ENCODE measurements at places on chromosomes 4 and X.

DNA sequence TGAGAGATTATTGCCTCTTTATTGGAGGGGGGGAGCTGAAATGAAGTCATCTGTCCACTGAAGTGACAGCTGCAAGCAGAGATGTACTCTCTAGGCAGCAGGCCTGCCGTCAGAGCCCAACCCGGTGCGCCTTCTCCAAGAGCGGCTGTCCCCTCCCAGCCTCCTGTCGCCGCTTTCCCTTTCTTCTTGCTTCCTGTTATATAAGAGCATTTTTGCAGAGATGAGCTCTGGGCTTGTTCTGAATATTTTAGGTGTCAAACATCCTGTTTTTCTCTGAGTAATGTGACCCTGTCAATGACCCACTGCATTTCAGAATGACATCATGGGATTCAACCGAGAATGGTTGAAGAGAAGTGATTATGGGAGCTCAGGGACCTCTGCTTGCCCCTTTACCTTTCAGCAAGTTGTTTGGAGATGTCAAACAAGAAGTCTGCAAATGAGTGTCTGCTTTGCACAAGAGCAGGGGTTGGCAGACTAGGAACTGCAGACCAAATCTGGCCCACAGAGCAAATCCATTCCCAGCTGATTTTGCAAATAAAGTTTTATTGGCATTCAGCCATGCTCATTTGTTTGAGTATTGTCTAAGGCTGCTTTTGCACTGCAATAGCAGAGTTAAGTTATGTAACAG, 79.9 kb downstream of the SLC9A6 start:
- no peak for DNase-seq

- DNase-seq, result no peak
These were observed 2.6 kb downstream of the MND1 start for GRCh38 chr4:153347117-153347516.

DNA sequence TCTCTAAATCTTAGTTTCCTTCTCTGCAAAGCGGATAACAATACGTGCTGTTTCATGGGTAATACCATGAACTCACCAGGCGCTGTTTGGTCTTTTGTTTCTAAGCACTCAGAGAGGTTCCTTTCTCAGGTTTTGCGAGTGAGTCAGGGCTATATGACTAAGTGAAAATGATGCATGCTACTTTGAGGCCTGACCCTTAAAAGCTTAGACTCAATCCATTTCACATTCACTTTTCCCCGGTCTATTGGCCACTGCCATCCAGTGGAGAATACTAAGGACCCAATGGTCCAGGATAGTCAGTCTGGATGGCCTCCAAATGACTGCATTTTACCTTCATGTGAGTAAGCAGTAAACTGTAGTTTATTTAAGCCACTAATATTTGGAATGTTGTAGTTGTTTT, 400.8 kb upstream of the SLIT2 start:
- peak; percentile 94 for DNase-seq

GRCh38 chr4:14289708-14290107, 662.2 kb upstream of the BOD1L1 start:
- no peak for DNase-seq

DNA sequence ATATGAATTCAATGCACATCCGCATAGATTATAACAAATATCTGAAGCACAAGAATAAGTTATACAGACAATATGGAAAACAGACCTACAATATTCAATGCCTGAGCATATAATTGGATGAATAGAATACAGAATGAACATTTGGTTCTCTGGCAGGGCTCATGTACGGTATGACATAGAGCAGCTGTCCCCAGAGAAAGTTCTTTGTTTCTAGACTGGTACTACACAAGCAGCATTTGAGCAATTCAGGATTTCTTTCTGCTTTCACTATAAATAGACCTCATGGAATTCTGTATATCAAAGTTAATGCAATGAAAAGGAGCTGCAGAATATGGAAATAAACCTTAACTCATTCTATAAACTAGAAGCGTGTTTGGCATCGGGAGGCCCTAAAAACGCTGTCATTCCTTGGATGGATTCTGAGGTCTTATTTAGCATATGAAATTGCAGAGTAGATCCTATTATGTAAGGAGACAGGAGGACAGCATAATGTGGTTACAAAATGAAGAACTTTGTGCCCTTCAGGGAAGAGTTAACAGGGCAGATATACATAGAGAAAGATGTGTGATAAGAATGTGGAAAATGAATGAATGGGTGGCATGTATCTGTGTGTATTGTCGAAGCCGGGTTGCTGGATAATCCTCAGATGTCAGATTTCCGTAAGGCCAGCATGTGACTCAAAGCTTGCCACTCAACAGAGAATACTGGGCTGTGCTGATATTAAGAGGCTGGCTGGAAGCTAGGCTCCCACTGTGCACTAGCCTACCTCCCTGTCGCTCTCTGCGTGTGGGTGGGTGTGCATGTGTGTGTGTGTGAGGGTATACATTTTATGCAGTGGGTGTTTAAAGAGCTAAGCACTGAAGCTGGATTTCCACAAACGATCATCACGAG, 103.3 kb upstream of the SLC4A4 start:
- DNase-seq, result no peak

DNA sequence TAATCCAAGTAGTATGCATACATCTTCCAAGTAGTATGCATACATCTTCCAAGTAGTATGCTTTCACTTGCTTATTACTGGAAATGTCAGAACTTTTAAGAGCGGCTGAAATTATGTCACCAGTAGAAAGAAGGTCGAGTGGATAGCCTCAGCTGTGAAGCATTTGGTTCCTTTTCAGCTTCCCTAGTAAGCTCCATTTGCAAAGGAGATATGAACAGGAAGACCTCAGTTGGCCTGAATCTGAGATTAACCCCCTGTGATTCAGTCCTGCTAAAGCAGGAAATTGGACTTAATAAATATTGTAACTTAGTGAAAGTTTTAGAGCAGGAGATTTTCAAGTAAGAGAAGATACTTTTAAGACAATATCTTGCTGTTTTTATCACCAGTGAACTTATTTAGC, 48.1 kb downstream of the PCDH7 start:
- DNase-seq, result no peak

- no peak for DNase-seq
These were observed 113.1 kb downstream of the ENPP6 start for GRCh38 chr4:184104419-184105101.

DNA sequence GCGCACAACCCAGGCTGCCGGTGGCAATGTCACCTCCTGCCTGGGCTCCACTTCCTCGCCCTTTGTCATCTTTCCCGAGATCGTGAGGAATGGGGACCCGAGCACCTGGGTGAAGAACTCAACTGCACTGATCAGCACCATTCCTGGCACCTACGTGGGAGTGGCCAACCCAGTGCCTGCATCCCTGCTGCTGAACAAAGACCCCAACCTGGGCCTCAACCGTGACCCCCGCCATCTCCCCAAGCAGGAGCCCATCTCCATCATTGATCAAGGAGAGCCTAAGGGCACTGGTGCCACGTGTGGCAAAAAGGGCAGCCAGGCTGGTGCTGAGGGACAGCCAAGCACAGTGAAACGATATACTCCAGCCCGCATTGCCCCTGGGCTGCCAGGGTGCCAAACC, 32.3 kb downstream of the BCORL1 start:
- no peak for DNase-seq

DNA sequence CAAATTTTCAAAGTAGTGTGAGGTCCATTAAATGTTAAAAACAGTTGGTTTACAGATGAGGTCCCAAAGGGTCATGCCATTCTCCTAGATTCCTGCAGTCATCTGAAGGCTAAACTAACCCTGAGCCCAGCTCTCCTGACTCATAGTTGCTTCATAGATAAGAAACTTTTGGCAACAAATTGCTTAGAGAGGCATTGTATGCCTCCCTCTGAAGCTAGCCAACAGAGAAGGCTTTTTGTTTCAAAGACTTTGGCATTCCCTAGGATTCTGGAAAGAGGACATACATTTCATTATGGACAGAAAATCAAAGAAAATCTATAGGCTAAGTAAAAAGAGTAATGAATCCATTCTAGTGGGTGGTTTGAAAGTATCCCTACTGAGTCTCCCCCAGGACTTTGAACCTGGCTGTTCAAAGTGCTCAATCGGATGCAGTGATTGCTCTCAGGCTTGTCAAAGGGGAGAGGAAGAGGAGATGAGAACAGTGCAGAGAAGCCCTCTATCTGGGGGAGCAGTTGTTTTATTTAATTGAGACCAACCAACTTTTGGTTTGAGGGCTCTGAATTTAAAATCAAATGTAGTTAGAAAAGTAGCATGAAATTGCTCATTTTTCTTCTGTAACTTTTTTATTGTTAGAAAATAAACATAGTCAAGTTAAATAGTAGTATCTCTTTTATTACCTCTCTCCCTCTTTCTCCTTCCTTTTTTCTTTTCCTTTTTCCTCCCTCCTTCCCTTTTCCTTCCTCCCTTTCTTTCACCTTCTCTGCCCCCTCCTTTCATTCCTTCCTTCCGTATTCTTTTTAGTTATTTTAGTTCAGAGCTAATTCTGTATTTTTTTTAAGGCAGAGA, 72.3 kb upstream of the ZNF518B start:
- DNase-seq, result no peak

- no peak for DNase-seq
These were observed 138.7 kb downstream of the AFAP1 start for GRCh38 chr4:7801001-7801400.

DNA sequence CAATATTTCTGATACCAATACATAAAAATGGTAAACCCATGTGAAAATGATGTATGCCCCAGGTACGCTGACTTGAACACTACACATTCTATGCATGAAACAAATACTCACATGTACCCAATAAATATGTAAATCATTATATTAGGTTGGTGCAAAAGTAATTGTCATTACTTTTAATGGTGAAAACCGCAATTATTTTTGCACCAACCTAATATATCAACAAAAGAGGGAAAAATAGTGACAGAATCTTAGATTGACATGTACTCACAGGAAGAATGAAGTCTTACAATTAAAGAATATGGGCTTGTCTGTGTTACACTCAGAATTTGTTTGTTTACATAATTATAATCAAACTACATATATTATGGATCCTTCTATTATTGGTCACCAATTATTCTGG, 82.3 kb downstream of the GLRA3 start:
- no peak for DNase-seq

GRCh38 chr4:73103799-73104503, 34.4 kb upstream of the COX18 start:
- DNase-seq, result no peak

- no peak for DNase-seq
These were observed 2.2 kb downstream of the TREX2 start for GRCh38 chrX:153443476-153444332.

- DNase-seq, result no peak
These were observed 95.8 kb downstream of the SLIT2 start for GRCh38 chr4:20347531-20347930.

GRCh38 chr4:145044341-145044740, 53.7 kb downstream of the ANAPC10 start:
- DNase-seq, result peak; percentile 8

DNA sequence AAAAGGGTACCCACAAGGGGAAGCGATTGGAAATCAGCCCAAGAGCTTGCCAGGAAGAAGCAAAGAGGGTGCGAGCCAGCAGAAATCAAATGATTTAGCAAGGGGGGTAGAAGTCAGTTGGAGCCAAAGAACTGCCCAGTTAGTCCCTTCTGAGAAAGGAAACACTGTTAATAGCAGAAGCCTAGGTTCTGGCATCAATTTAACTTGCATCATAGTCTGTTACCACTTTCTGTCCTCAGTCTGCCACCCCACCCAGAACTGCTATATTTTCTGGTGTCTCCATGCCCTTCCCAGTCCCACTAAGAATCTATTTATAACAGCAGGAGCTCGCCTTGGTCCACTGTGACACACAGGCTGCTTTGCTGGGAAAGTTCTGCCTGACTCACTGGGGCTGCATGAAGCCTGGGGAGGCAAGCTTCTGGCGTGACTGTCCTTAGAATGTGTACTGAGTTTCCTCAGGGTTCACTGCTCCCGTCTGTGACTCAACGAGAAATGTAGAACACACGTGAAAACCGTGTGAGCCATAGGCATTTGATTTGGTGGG, 157.8 kb upstream of the TTC29 start:
- DNase-seq, result peak; percentile 96
